Smooth muscle cell of bladder (primary cell): ENCODE measurements at places on chromosomes 4 and X. TPM values are rescaled to one million over a fixed set of nuclear protein-coding genes. Genes with fewer than 3 reads are reported as not detected.

Gene POF1B
- total RNA-seq: not detected in 2 replicates

Gene RRAGB
- 40.5 and 53.8 TPM in 2 replicates for total RNA-seq

Gene RENBP
- total RNA-seq: 2.0 and 2.6 TPM in 2 replicates

Gene OTUD6A
- not detected in 2 replicates for total RNA-seq

Gene DMP1
- total RNA-seq: not detected in 2 replicates

Gene GDPD2
- not detected in 2 replicates for total RNA-seq

Gene GPR143
- total RNA-seq: not detected in 2 replicates

Gene PAGE3
- total RNA-seq: not detected in 2 replicates

Gene FAAH2
- 0.28 TPM in 1 of 2 replicates, not detected in the other for total RNA-seq

Gene KIAA1210
- not detected in 2 replicates for total RNA-seq

Gene USP26
- not detected in 2 replicates for total RNA-seq

Gene BCAP31
- total RNA-seq: 133 and 217 TPM in 2 replicates

Gene SYN1
- total RNA-seq: 0.18 and 0.71 TPM in 2 replicates

Gene KIT
- 0.37 and 0.43 TPM in 2 replicates for total RNA-seq

Gene NPY2R
- total RNA-seq: under 0.01 TPM in 1 of 2 replicates, not detected in the other

Gene TMEM271
- total RNA-seq: not detected in 2 replicates

Gene GUCY1A1
- 0.71 and 1.2 TPM in 2 replicates for total RNA-seq

Gene PPP2R2C
- not detected in 2 replicates for total RNA-seq

Gene FGFR3
- total RNA-seq: 1.6 and 1.7 TPM in 2 replicates

Gene ART3
- total RNA-seq: 0.09 and 0.28 TPM in 2 replicates

Gene ADGRL3
- 0.09 and 0.28 TPM in 2 replicates for total RNA-seq

Gene SLC35A2
- total RNA-seq: 10.5 and 12.1 TPM in 2 replicates

Gene MMRN1
- 0.14 and 0.28 TPM in 2 replicates for total RNA-seq

Gene TLR10
- not detected in 2 replicates for total RNA-seq

Gene DLG3
- total RNA-seq: 16.7 and 20.8 TPM in 2 replicates

Gene FAM236C
- total RNA-seq: not detected in 2 replicates

Gene AADAT
- total RNA-seq: 1.8 and 2.0 TPM in 2 replicates
